Gastroesophageal sphincter (tissue), 4 donors: ENCODE measurements at places on chromosomes 2 and 18. TPM values are rescaled to one million over a fixed set of nuclear protein-coding genes. Genes with fewer than 3 reads are reported as not detected.

DNA sequence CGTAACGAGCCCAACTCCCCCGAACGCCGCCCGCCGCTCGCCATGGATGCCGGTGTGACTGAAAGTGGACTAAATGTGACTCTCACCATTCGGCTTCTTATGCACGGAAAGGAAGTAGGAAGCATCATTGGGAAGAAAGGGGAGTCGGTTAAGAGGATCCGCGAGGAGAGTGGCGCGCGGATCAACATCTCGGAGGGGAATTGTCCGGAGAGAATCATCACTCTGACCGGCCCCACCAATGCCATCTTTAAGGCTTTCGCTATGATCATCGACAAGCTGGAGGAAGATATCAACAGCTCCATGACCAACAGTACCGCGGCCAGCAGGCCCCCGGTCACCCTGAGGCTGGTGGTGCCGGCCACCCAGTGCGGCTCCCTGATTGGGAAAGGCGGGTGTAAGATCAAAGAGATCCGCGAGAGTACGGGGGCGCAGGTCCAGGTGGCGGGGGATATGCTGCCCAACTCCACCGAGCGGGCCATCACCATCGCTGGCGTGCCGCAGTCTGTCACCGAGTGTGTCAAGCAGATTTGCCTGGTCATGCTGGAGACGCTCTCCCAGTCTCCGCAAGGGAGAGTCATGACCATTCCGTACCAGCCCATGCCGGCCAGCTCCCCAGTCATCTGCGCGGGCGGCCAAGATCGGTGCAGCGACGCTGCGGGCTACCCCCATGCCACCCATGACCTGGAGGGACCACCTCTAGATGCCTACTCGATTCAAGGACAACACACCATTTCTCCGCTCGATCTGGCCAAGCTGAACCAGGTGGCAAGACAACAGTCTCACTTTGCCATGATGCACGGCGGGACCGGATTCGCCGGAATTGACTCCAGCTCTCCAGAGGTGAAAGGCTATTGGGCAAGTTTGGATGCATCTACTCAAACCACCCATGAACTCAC lies 673 bp downstream of the PCBP1 start:
- no peak for ATAC-seq

Gene TMEM237
- 24.9 TPM for total RNA-seq

DNA sequence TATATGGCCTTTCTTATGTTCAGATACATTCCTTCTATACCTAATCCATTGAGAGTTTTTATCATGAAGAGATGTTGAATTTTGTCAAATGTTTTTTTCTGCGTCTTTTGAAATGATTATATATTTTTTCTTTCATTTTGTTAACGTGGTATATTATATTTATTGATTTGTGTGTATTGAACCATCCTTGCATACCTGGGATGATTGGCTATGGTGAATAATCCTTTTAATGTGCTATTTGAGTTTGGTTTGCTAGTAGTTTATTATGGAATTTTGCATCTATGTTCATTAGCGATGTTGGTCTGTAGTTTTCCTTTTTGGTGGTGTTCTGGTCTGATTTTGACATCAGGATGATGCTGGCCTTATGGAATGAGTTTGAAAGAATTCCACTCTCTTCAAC lies 11.8 kb downstream of the IL36G start:
- no peak for ATAC-seq

Gene UCN
- 1.7 TPM for total RNA-seq

Gene CARF
- total RNA-seq = 8.7 TPM

- no peak for ATAC-seq
Measured at GRCh38 chr2:164952057-164952702, 3.1 kb downstream of the SLC38A11 start.

GRCh38 chr2:206562375-206562774 lies 79.9 kb upstream of the FAM237A start:
- ATAC-seq = no peak
